ENCODE measurements at places on chromosomes 12 and 14.

- DNase-seq = no peak
These were observed 141.2 kb upstream of the PARP11 start for GRCh38 chr12:4014444-4014843.

GRCh38 chr14:95204705-95205104, 47.4 kb upstream of the DICER1 start:
- no peak for DNase-seq

DNA sequence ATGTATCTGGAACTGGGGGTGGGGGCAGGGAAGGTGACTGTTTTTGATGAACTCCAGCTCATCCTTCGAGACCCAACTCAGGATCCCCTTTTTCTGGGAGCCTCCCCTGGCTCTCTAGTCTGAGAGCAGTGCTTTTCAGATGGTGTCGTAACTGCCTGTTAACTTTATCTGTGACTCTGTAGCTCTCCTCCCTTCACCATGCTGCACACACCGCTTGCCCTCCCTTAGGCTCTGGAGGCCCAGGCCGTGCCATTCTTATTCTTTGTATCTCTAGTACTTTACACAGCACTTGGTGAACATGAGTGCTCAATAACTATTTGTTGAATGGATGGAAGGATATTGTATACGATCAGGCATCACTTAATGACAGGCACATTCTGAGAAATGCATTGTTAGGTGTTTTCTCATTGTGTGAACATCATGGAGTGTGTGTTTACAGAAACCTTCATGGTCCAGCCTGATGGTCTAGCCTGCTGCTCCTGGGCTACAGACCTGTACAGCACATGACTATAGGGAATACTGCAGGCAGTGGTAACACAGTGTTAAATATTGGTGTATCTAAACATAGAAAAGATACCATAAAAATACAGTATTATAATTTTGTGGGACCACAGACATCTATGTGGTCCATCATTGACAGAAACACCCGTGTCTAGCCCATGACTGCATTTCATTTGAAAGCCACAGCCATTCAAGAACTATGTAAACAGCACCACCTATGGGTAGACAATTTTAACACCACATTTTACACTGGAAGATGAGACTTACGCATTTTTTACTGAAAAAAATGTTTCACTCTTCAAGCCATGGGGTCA, 91.8 kb downstream of the EML1 start:
- no peak for DNase-seq

- DNase-seq = no peak
These were observed 152.0 kb downstream of the DACT1 start for GRCh38 chr14:58789736-58790135.

DNA sequence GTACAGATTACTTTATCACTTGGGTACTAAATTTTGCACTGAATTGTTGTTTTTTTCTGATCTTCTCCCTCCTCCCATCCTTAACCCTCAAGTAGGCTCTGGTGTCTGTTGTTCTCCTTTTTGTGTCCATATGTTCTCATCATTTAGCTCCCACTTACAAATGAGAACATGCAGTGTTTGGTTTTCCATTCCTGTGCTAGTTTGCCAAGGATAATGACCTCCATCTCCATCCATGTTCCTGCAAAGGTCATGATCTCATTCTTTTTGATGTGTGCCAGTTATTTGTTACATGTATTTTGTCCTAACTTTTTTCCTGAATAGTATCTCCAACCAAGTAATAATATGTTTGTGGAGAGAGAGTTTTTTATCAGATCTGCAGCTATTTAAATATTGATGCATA, 44.2 kb downstream of the A2M start:
- DNase-seq = no peak

- DNase-seq = no peak
These were observed 82.8 kb downstream of the KIF26A start for GRCh38 chr14:104221071-104221625.

GRCh38 chr12:62763861-62764645, 170.9 kb downstream of the PPM1H start:
- no peak for DNase-seq

DNA sequence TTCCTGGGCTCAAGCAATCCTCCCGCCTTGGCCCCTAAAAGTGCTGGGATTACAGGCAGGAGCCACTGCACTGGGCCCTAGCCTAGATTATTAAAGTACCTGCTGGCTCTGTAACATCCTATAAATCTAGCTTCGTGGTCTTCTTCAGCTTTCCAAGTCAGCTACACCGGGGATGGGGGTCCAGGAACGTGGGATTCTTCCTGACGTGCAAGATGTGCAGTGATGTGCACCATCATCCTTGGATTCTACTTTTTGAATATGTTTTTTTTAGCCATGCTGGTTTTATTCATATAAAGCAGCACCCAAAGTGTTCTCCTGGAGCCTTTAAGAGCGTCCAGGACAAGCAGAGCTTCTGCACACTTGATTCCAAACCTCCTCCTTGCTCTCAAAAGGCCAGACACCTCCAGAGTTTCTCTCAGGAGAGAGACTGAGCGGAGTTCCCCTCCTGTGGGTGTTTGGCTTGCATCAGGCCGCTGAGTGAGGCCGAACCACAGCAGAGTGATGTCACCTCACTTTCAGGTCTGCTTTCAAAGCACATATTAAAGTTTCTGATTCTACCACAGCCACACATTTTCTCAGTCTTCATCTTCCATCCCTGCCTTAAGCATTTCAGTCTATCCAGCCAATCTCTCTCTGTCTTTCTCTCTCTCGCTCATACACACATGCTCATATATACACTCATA, 33.4 kb downstream of the VCPKMT start:
- peak; percentile 55 for DNase-seq

- DNase-seq = no peak
These were observed 3.8 kb upstream of the NUMB start for GRCh38 chr14:73462048-73462715.

- DNase-seq = no peak
These were observed 25.1 kb downstream of the AHNAK2 start for GRCh38 chr14:104953097-104953496.

DNA sequence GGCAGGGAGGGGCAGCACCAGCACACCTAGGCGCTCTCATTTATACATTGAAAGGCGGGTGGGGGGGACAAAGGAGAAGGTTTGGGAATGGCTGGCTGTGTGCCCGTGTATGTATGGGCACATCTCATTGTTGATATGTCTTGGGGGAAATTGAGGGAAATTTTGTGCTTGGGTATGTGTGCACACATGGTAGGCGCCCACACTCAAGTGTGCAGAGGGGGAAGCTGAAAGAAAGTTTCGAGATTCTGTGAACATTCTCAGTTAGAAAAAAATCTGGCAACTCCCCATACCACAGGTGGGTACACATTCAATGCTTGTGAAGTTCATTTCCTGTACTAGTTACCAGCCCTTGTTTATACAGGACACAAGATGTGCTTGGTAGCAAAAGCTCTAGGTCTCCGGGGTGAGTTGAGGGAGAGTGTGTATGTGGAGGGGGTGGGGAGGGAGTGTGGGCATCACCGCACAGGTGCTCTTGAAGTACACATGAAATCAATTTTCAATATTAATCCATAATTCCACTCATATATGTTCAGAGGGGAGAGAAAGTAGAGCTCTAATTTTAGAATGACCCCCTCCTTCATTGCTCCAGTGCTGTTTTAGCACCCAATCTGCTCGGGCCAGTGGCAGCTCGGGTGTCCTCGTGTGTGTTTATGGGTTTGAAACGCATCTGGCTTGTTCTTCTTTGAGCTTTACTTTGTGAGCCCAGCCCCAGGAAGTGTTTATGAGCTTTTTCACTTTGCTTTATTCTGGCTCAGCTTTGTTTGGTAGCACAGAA, 286.0 kb downstream of the ZFP36L1 start:
- DNase-seq = no peak

- no peak for DNase-seq
These were observed 13.1 kb upstream of the TMTC1 start for GRCh38 chr12:29796823-29797263.

DNA sequence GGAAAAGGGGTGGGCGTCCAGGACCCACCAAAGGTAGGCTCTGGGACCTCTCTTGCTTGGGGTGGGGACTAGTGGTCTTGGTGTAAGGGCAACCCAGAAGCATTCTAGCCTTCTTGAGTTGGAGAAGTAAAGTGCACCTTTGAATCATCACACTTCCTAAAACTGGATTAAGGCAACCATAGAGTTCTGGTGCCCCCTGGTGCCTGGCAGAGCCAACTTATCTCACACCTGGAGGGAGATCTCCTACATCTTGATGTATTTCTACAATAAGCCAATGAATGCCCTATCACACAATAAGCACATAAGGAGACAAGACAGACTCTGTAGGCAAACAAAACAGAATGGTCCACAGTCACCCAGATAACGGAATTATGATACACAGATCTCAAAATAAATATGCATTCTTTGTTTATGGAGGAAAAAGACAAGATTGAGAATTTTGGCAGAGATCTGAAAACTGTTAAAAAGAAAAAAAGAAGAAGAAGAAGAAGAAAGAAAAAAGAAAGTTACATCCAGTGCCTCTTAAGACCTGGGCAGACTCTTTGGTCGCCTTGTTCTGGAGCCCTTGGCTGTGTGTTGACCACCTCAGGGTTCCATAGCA, 95.9 kb upstream of the PPP2R5C start:
- DNase-seq = no peak

DNA sequence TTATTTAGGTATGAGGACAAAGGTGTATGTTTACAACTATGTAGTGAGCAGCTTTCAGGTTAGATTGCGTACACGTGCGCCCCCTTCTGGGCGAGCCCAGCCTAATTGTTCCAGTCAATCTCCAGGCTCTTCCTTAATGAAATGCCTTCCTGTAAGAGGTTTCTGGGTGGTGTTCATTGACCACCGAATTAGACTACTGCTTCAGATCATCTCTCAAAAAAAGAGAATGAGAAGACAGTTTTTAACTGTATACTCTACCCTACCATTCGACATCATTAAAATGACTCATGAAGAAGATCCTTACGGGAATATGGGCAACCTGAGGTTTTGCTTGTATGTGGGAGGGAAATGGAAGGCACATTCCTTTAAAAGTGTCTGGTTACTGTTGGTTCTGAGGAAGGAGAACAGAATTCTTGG, 2.1 kb downstream of the LUM start:
- DNase-seq = peak; percentile 4

Measured in stimulated activated CD4-positive, alpha-beta T cell treated with anti-CD3 and anti-CD28 coated beads, Interleukin-1b, Interleukin-23, amount 100 ng/mL, for 1 hour (primary cell).